D341Med (cell line): ENCODE measurements at places on chromosomes 13 and 19.

DNA sequence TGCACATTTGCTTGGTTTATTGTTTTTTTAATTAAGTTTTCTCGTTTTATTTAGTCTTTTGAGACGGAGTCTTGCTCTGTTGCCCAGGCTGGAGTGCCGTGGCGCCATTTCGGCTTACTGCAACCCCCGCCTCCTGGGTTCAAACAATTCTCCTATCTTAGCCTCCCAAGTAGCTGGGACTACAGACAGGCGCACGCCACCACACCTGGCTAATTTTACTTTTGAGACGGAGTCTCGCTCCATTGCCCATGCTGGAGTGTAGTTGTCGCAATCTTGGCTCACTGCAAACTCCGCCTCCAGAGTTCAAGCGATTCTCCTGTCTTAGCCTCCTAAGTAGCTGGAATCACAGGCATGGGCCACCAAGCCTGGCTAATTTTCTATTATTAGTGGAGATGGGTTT lies 1.3 kb downstream of the RPS9 start:
- DNase-seq: no peak

GRCh38 chr19:19269952-19270694 lies 3.0 kb downstream of the TM6SF2 start:
- DNase-seq: peak; percentile 23

DNA sequence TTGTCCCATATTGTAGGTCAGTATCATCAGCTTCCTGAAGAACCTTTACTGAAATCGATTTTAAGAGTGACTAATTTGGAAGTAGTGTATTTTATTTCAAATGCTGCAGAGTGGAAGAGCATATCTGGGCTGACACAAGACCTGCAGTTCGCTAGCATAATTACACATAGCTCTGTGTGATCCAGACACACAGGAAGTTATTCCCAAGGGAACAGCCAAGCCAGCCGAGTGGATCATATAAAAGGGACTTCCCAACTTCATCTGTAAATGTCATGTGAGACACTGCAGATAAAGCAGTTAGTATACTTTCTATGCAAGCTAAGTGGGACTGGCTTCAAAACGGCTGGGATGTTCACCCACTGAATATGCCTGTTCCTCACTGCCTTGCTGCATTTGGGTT lies 760.4 kb downstream of the SLITRK1 start:
- DNase-seq: no peak

GRCh38 chr19:43311706-43312105 lies 41.8 kb upstream of the CD177 start:
- DNase-seq: no peak

- no peak for DNase-seq
Measured at GRCh38 chr13:76792731-76793347, 93.4 kb downstream of the KCTD12 start.

GRCh38 chr13:93721483-93721882 lies 494.9 kb downstream of the GPC6 start:
- no peak for DNase-seq

GRCh38 chr19:4911786-4912672 lies 2.7 kb downstream of the UHRF1 start:
- peak; percentile 80 for DNase-seq

DNA sequence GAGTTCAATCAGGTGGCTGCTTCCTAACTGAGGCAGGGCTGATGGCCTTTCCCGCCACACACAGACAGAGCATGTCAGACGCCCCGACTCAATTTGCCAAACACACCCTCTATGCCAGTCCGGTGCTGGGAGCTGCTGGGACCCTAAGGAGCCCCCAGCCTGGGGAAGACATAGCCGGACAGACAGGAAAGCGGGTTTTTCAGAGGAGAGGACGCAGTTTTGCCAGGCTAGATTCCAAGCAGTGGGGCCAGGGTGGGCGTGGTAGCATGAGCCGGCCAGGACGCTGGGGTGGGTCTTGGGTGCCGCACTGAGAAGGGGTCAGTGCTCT lies 19.8 kb downstream of the MAST3 start:
- DNase-seq: no peak

GRCh38 chr19:4319067-4319718 lies 14.8 kb downstream of the FSD1 start:
- DNase-seq: no peak

- peak; percentile 92 for DNase-seq
Measured at GRCh38 chr19:45402298-45403061, 2.4 kb downstream of the PPP1R13L start.

DNA sequence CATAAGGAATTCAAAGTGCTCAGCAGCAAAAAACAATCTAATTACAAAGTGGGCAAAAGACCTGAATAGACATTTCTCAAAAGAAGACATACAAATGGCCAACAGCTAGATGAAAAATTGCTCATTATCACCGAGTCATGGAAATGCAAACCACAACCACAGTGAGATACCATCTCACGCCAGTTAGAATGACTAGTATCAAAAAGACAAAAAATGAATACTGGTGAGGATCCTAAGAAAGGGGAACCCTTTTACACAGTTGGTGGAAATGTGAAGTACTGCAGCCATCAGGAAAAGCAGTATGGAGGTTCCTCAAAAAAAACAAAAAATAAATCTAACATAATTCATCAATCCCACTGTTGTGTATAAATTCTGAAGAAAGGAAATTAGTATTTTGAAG lies 1206.1 kb downstream of the EFNB2 start:
- no peak for DNase-seq

GRCh38 chr19:44653977-44654774 lies 10.5 kb downstream of the PVR start:
- DNase-seq: no peak

DNA sequence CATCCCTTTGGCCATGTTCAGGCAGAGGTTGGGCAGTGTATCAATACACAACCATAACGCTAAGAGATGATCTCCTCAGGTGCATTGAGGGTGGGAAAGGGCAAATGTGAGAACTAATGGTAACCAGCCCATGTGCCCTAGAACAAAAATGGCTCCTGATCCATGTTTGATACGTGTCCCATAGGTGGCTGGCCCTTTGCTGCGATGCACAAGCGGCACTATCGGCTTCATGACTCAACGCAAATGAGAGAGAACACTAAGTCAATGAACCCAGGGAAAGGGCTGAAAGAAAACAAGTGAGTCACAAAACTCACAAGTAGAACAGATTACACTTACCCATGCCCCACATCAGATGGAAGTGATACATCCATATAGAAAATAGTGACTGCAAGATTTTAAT lies 201.7 kb downstream of the ABCC4 start:
- DNase-seq: no peak

DNA sequence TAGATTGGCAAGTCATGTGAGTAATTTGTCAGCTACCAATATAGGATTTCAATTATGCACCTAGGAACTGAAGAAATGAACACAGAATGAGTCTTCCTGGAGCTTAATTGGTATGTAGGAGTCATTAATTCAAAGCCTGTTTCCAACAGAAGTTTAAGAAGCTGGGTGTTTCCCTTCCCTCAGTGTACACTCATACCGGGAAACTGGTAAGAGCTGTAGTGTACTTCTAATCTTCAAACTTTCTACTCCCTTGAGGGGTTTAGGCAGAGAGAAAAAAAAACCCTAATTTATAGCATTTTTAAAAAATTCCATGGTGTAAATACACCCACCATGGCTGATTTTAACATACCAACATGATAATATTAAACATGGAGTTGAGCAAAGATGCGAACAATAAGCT lies 665.7 kb upstream of the SLITRK5 start:
- no peak for DNase-seq

DNA sequence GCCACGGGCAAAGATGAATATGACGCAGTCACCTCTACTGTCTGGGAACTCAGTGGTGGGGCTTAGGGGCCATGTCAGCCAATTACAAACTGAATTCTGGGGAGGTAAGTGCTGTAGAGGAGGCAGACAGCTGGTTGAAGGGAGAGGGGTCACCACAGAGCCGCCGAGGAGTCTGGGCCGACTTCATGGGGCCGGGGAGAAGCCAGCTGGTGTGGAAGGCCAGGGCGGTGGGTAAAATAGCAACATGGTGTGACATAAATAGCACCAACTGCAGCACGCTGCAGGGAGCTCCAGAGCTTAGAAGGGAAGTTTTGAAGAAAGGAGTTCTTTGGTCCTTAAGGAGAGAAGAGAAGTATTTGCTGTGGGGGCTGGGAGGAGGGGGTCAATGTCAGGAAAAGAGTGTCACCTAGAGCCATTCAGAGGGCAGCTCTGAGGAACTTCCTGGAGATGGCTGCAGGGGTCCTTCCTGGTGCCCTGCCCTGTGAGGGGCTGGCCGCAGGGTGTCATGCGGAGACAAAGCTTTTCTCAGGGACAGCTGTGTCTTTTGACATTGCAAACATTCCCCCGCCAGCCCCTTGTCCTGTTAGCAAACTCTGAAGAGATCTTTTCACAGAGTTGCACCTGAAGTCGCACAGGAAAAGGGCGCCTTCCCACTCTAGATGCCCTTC lies 6.4 kb downstream of the METTL21C start:
- no peak for DNase-seq

DNA sequence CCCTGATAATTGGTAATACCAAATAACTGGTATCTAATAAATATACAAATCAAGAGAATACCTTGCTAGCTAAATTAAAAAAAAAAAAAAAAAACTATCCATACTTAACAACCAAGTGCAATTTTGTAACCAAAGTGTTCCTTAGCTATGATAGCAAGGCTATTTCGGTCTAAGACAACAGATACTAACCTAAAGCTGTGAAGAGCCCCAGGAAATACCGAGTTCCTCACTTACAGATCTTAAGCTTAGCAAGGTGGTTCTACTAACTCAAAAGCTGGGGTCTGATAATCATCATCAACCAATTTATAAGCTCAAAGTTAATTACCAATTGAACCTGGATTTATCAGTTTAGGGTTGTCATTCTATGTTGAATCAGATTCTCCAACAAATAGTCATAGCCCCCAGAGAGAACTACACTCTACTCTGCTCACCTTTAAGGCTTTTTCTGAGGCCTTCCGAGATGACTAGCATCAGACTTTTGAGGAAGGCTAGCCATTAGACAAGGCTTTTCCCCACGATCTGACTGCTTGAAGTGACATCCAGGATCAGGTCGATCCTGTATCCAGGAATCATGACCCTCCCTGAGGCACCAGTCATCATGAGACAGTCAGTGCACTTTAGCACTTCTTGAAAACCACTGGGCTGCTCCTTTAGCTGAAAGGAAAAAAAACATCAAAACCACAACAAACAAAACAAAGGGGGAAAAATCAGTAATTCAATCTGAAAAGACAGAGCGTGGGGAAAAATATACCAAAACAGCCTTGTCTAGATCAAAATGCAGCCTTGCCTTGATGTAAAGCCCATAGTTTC lies 31.9 kb downstream of the INTS6 start:
- no peak for DNase-seq

- no peak for DNase-seq
Measured at GRCh38 chr13:66459634-66460033, 770.5 kb downstream of the PCDH9 start.

GRCh38 chr13:26831336-26831908 lies 70.8 kb upstream of the GPR12 start:
- no peak for DNase-seq
